ENCODE measurements at places on chromosomes 11 and 22. TPM values are rescaled to one million over a fixed set of nuclear protein-coding genes. Genes with fewer than 3 reads are reported as not detected.

PDE3B gene
- total RNA-seq: 8.7 TPM

OR9Q1 gene
- not detected for total RNA-seq

DNA sequence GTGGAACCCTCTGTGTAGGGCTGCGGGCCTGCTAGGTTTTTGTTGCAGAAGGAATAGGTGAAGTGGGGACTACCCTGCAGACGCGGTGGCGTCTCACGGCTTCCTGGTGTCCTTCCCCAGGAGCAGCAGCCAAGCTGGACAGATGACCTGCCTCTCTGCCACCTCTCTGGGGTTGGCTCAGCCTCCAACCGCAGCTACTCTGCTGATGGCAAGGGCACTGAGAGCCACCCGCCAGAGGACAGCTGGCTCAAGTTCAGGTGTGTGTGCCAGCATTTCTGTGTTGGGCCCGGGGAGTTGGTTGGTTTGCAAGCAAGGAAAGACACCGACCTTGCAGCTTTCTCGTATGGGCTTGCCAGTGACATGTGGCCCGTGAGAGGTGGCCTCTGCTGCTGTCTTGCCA lies 15.3 kb downstream of the TAB1 start:
- DNase-seq: no peak

C11orf52 gene
- total RNA-seq: 2.6 TPM

DNA sequence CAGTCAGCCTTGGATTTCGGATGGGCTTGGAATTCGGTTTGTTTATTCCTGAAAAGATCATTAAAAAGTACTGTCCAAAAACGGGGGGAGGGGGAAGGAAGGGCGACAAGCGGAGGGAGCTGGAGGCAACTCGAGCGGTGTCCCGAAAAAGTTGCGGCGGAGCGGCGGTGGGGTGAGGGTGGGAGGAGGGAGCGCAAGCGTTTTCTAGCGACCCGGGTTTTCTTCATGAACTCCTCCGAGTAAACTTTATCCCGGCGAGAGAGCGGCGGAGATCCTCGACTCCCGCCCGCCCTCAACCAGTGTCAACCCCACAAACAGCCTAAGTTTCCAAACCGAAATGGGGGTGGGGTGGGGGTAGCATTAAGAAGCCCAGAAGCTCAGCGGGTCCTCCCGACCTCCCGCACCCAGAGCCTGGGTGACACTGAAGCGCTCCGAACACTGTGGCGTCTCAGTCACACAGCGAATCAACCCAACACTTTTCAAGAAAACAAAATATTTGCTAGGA lies 133.0 kb upstream of the C11orf58 start:
- DNase-seq: no peak

DNA sequence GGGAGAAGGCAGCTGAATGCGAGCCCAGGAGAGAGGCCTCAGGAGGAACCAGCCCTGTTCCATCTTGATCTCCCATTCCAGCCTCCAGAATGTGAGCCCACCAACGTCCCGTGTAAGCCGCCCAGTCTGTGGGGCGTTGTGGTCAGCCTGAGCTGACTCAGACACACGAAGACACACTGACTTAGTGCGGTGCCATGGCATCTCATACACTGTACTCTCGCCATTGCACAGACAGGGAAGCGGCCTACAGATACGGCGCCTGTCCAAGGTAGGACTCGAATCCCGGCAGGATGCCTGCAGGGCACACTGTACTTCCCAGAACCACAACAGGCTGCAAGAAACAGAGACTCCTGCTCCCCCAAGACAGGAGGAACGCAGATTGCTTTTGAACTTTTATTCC lies 179.6 kb downstream of the CTTN start:
- DNase-seq: peak; percentile 10

MFNG gene
- total RNA-seq: 5.3 TPM

DNA sequence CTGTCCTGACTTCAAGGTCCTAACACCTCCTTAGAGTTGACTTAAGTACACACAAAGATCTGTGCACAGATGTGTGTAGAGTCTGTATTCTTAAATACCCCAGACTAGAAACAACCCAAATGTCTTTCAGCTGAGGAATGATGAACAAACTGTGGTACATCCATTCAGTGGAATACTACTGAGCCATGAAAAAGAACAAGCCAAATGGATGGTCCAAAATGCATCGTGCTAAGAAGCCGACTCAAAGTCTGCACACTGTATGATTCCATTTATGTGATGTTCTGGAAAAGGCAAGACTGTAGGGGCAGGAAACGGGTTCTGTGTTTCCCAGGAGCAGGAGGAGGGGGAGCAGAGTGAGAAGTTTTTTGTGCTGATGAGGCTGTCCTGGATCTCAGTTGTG lies 56.7 kb upstream of the LINC01488 start:
- no peak for DNase-seq

DDIAS gene
- 0.22 TPM for total RNA-seq

OR4D6 gene
- total RNA-seq: not detected

- no peak for DNase-seq
Measured at GRCh38 chr22:46528121-46528610, 9.3 kb downstream of the CELSR1 start.

DNA sequence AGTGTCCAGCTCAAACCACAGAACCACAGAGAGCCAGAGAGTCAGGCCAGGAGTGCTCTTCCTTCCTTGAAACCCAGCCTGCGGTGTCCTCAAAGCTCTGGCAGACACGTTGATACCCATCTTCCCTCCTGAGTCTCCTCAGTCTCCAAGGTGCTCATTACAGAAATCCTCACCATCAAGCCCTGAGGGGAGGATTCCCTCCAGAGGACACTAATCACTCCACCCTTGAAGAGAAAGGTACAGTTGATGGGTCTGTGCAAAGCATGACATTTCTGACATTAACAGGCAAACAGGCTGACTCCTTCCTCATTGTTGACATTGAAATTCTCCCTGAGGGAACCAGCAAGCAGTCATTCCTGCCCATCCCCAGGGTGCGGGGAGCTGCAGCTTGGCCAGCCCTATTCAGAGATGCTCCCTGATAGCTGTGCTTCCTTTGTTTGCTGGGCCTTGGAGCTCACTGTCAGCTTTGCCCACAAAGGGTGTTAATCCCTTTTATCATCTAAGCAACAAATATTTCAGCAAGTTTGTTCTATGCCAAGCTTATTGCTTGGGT lies 101.7 kb upstream of the CSNK2A3 start:
- DNase-seq: no peak

CRYBA4 gene
- total RNA-seq: not detected

DNA sequence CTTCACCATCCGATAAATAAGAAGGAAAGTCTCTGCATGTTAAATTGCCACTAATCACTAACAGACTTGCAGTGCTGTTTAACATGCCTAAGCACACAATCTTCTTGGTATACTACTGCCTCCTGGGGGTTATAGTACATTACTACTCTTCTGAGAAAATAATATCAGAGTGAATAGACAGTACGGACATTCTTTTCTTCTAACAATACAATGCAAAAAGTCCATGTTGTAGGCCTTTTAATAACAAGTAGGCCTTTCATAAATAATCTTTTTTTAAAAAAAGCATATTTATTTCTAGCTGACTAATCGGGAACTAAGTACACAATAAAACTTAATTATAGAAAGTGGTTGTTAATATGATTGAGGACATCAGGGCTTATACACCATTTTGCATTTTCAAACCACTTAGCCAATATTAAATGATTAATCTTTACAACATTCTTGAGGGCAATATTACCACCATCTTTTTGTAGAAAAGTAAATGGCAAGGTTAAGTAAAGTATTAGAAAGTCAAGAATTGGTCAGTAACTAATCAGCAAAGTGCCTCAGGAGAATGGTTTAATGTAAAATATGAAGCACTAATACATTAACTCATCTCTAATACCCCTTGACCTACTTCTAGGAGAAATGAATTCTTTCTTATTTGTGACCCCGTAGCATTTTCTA lies 84.7 kb downstream of the TTC28 start:
- DNase-seq: no peak

GGTLC2 gene
- not detected for total RNA-seq

GRCh38 chr11:132734217-132734616 lies 798.1 kb downstream of the OPCML start:
- DNase-seq: no peak

ANO3 gene
- not detected for total RNA-seq

LRRN4CL gene
- total RNA-seq: 2.9 TPM

GRCh38 chr22:41656556-41656955 lies 32.1 kb downstream of the SNU13 start:
- DNase-seq: no peak
